ENCODE measurements at places on chromosomes 3 and 15.

GRCh38 chr15:71830981-71831380 lies 20.6 kb downstream of the NR2E3 start:
- DNase-seq = no peak

- DNase-seq = no peak
Observed at GRCh38 chr3:151345859-151346258, 16.5 kb upstream of the P2RY13 start.

- no peak for DNase-seq
Observed at GRCh38 chr3:16904423-16905417, 20.0 kb downstream of the PLCL2 start.

DNA sequence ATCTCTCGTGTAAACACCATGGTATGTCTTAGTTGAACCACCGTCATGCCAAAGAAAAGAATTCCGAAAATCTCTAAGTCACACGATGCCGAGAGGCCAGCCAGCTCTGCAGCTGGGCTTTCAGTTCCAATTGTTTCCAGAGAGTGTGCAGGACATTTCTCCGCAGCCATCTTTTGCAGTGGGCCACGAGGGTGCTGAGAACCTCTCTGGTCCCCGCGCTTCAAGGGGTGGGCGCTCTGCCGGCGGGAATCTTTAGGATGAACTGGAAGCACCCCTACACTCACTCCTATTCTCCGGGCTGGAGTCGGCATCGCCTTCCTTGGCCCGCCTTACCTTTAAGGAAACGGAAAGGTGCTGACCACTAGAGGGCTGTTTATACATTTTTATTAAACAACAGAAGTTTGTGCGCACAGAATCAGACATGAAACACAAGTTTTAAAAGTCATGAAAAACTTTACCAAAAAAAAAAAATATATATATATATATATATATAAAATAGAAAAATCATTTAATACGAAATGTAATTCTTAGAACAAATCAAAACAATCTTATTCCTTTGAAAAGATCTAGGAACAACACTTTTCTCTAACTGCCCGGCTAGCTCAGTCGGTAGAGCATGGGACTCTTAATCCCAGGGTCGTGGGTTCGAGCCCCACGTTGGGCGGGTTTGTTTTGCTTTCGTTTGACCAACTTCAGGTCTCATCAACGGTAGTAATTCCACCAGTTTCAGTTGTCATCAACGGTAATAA lies 12.5 kb upstream of the MORF4L1 start:
- DNase-seq = peak; percentile 85

GRCh38 chr3:23489300-23490158 lies 286.4 kb downstream of the UBE2E2 start:
- DNase-seq = no peak

DNA sequence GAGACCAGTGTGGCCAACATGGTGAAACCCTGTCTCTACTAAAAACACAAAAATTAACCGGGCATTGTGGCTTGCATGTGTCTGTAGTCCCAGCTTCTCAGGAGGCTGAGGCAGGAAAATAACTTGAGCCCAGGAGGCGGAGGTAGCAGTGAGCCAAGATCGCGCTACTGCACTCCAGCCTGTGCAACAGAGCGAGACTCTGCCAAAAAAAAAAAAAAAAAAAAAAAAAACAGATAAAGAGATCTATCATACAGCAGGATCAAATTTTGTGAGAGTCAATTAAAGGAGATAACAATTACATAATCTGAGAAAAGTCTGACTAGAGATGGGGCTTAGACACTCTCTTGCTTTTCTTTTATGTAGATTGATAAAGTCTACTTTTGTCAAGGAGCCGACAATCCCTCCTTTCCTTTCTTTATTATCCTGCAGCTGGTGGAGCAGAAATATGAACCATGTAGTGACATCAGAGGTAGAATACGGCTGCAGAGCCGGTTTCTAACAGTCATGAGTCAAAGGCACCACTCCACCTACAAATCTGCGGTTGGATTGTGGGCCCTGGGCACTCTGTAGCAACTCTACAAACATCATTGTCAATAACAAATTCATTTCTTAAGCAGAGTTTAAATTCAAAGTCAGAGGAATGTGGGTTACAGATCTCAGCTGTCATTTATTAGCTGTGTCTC lies 9.0 kb downstream of the C2CD4A start:
- DNase-seq = no peak

DNA sequence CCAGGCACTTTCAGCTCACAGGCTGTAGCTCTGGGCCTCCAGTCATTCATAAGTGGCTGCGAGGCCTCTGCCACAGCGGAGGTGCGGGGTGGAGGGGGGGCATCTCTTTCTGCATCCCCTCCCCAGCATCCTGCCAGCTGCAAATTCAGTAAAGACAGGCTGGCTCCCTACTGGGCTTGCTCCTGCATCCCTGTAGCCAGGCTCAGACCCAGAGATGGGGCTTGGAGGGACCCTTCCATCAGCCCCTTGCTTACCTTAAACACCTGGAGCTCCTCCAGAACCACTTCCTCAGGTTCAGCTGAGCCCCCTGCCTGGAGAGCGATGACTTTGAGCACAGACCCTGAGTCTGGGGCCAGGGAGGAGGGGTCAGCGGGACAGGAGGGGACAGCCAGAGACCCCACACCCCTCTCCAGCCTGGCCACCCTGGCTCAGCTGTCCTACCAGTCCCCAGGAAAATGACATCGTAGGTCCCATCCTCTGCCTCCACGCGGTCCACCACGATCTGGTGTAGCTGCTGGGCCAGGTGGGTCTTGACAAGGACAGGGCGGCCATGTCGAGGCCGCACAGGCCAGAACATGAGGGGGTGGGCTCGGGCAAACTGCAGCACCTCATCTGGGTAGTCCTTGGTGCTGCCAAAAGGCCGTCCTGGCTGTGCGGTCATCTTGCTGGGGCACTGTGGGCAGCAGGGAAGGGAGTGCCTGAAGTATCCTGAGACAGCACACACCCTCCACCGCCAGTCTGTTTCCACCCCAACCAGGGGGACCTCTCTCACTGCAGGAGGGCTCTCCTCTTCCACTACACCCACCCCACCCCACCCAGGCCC lies 5.3 kb downstream of the SEMA3G start:
- no peak for DNase-seq

- DNase-seq = no peak
Observed at GRCh38 chr3:132843851-132844553, 121.8 kb upstream of the NPHP3 start.

DNA sequence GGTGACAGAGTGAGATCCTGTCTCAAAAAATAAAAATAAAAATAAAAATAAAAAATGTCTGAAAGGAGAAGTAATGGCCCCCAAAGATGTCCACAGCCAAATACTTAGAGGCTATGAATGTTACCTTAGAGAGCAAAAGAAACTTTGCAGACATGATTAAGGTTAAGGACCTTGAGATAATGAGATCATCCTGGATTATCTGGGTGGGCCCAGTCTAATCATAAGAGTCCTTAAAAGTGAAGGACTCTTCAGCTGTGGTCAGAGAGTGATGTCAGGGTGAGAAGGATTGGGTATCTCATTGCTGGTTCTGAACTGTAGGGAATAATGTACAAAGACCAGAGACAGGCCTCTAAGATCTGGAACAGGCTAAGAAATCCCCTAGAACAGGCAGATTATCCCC lies 84.9 kb upstream of the POU1F1 start:
- no peak for DNase-seq

DNA sequence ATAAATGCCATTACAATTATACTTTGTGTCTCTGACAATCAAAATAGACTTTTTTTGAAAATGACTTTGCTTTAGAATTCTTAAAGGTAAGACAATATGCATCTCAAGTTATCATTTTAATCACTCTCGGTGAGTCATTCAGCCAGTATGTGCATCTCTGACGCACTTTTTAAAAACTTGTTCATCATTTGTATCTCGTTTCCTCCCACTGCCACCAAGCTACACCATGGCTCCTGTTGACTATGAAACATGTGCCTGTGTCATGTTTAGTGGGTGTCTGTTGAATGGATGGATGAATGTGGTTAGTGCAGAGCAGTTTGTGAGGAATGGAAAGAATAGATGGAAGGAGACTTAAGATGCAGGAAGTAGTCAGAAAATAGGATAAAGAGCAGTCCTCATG lies 68.6 kb downstream of the ARPP21 start:
- no peak for DNase-seq

- DNase-seq = no peak
Observed at GRCh38 chr3:31096661-31097395, 202.4 kb upstream of the GADL1 start.

GRCh38 chr3:69785769-69786320 lies 46.6 kb downstream of the MITF start:
- no peak for DNase-seq

- no peak for DNase-seq
Observed at GRCh38 chr15:36877294-36877693, 223.1 kb downstream of the MEIS2 start.

GRCh38 chr3:81676706-81677456 lies 84.6 kb downstream of the GBE1 start:
- no peak for DNase-seq

GRCh38 chr15:51342227-51342999 lies 958 bp downstream of the GLDN start:
- DNase-seq = no peak

GRCh38 chr3:17023006-17023664 lies 138.4 kb downstream of the PLCL2 start:
- no peak for DNase-seq

DNA sequence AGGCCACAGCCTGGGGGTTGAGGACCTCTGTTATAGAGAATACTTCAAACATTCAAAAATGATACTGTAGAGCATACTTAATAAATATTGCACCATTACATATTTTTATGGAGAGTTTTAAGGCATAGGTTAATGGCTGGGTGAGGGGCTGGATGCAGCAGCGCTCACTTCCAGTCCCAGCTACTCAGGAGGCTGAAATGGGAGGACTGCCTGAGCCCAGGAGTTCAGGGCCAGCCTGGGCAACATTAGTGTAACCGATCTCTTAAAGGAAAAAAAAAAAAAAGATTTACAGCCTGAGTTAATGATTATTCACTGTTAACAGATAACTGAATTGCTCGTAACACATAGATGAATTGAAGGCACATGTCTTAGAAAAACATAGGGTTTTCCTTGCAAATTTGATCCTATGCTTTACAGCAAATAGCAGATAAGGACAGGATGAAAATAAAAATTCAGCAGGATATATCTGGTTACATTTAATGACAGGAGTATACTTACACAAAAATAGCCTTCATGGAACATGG lies 282.9 kb downstream of the TBC1D5 start:
- no peak for DNase-seq

DNA sequence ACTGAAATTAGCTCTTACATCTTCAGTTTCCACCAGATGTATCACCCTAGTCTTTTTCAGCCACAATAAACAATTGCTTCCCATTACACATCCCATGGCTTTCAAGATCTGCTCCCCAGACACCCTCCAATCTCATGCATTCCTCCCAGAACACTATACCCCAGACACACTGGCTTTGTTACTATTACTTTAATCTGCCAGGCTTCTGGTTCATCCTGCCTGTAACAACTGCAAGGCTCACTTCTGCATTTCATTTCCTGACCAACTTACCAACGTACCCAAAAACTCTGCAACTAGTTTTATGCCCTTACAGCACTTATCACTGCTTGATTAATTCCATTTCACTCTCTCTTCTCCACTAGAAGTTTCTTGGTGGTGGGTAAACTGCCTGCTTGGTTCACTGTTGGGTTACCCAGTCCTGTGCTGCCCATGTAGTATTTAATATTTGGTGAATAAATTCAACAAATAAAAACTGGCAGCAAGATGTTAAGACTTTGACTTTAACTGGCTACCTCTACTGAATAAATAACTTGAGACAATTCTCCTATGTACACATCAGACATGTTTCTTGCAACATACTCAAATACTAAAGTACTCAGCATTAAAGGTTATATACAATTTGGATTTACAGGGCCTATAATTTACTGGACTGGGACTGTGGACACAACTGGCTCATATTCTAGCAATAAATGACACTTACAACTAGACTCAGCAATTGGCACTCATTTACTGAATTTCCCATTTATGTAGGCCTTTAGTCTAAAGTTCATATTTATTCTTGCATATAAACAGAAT lies 2.7 kb downstream of the RPL22L1 start:
- DNase-seq = no peak

DNA sequence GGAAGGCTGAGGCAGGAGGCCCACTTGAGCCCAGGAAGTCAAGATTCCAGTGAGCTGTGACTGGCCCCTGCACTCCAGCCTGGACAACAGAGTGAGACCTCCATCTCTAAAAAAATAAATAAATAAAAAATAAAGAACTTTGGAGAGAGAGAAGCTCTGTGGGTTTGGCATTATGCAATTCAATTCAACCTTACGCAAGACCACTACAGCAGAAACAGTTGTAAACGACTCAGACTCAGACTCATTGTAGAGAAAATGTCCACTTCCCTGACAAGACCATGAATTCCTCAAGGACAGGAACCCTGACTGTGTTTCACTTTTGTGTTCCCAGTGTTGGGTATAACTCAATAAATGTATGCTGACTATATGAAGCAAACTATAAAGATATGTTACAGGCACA lies 90.3 kb upstream of the C3orf80 start:
- DNase-seq = no peak

DNA sequence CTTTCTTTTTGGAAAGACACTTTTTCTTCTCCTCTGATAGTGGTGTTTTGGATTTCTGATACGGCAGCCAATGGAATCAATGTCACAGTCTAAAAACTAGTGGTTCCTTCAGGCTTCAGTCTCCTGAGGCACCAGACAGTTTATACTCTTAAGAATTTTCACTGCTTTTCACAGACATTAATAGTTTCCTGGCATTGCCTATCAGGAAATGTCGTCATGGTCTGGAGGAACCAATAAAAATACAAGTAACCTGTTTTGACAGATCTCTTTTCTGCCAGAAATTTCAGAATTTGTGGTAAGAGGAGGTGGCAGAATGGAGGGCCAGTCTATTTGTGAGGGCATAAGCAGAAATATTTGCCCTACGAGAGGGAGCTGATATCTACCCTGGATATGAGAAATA lies 44.8 kb downstream of the FILIP1L start:
- DNase-seq = no peak

DNA sequence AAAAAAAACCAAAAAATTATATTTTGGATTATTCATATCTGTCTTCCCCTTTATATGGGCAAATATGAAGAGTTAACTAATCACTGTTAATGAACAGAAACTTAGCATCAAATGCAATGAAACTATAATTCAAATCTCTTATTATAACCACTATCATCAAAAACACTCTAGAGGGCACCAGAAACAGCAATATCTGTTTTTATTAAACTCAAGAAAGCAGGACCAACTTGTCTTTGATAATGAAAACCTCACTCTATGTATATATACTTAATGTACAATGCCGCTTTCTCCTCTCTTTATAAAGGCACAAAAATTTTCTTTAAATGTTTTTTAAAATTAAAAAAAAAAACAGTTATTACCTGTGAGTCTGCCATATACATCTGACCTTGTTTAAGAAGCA lies 92.7 kb downstream of the UACA start:
- DNase-seq = no peak
